ENCODE measurements at places on chromosomes 3 and 15.

DNA sequence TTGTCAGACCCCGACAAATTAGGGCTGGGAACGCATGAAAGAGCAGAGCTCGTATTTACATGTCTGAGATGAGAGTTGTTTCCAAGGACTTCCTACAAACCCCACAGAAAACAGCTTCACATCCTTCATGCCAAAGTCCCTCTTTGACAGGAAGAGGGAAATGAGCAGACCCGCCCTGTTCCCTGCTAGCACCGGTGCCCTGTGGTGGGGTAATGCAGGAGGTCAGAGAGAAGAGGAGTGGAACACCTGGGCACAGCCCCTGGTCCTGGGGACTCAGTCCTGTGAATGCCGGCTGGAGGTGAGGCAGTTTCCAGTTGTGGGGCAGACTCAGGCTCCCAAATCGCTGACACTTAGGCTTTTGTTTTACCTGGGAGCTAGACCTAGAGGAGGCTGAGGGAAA is 4.0 kb downstream of the PLA2G4D start:
- DNase-seq: no peak

GRCh38 chr3:105139881-105140560 is 226.7 kb upstream of the ALCAM start:
- DNase-seq: no peak

DNA sequence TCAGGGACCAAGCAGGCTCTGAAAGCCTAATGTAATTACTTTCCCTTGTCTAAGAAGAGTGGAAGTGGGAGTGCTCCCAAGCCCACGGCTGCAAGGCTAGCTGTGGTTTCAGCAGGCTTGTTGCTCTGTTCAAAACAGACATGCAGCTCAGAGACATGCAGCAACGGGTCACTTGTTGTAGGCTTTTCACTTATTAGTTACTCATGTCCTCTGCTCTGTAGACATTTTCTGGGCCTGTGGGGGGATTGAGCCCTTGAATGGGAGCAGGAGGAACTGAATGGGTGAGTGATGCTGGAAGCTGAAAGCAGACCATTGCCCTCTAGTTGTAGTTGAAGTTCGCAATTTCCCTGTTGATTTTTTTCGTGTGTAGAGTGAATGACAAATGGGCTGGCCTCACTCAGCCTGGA is 261.9 kb upstream of the NR2E3 start:
- DNase-seq: no peak

- DNase-seq: no peak
Observed at GRCh38 chr15:63896336-63897115, 62.8 kb upstream of the HERC1 start.

- DNase-seq: no peak
Observed at GRCh38 chr15:78968539-78969271, 23.9 kb upstream of the CTSH start.

DNA sequence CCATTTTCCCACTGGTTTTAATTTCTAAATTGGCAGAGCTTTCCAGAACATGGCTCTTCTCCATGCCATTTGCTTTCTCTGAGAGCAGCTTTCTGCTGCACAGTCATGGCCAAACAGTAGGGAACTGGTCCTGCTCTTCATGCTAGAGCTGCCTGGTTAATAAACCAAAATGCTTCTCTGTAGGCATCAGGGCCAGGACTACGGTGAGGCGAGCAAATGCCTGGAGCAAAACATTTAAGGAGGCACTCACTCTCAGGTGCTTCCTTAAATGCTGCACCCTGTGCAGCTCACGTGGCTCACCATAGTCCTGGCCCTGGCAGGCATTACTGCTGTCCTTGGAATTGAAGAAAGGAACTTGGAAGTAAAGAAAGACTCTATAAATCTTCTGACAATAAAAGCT is 48.5 kb upstream of the PPP2R3A start:
- no peak for DNase-seq

DNA sequence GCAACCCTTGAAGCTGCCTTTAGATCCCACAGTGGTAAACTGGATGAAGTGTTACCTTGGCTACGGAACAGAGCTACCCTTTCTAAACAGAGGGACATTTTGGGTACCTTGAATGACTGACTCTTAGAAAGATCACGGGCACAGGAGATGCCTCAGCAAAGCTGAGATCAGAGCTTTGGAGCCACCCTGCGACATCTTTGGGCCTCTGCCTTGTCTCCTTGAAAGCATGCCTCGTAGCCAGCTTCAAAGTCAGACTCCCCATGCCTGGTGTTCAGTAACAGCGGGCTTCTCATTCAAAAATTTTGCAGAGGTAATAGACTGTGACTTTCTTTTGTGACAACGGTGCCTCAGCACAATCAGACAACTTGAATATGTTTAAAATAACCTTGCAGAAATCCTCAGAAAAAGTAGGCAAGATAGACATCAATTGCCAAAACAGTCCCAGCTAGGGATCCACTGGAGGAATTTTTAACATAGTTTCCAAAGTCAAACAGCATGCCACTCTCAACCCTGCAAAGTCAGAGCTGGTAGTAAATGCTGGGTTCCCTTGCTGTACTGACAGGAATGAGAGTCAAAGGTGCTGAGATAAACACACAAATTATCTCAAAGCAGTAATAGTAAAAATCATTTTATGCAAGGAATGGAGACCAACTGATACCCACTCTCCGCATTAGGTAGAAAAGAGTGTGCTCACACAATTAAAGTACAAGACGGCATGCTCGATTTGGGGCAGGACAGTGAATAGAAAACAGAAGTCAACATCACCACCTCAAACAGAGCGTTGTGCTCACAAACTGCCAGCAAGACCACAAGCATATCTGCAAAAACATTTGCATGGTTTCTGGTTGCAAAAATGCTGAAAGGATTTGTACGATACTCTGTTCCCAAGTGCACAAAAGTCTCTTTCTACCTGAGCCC is 82.1 kb downstream of the MYO1E start:
- no peak for DNase-seq

DNA sequence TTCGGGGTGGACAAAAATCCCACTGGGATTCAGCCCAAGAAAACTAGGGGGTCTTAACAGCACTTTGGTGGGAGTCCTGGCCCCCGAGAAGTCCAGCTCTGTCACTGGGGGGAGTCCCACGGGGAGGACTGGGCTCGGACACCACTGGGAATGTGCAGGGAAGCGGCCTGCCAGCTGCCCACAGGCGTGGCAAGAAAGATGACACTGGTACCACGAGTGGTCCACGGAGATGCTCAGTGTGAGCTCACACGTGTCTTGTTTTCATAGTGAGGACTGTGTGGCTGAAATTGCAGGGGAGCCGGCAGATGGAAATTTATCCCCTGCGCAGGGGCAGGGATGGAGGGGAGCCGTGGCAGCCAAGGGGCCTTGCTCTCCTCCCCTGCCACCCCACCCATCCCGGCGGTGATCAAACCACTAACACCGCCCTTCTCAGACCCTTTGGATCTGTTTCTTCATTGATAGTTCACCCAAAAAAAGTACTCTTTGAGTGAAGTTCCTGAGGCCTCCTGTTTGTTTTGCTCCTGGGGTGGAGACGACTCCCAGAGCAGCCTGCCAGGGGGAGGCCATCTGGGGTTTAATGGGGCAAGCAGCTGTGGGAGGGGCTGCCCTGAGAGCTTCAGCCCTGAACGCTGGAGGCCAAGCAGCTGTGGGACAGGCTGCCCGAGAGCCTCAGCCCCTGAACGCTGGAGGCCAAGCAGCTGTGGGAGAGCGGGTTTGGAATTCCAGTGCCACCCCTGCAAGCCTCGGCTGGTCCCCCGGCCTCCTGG is 130.9 kb downstream of the LRRK1 start:
- no peak for DNase-seq

GRCh38 chr3:169192643-169193042 is 470.9 kb downstream of the MECOM start:
- DNase-seq: no peak

DNA sequence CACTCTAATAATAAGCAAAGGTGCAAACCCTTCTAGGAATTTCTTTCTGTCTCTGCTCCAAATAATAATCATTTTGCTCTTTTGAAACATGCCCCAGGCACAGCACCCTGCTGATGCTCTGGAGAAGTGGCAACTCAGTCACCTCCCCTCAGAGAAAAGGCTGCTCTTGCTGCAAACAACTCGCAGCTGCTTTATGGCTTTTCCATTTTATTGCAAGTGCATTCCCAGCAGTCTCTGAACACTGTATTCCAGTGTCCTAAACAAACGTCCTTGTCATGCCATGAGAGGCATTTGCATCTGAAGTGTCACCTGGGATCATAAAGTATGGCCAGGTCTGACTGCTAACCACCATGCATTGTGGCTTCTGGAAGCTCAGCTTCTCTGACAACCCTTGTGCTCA is 358.1 kb upstream of the TRIM42 start:
- DNase-seq: no peak
